ENCODE measurements at places on chromosomes 2 and 18.

DNA sequence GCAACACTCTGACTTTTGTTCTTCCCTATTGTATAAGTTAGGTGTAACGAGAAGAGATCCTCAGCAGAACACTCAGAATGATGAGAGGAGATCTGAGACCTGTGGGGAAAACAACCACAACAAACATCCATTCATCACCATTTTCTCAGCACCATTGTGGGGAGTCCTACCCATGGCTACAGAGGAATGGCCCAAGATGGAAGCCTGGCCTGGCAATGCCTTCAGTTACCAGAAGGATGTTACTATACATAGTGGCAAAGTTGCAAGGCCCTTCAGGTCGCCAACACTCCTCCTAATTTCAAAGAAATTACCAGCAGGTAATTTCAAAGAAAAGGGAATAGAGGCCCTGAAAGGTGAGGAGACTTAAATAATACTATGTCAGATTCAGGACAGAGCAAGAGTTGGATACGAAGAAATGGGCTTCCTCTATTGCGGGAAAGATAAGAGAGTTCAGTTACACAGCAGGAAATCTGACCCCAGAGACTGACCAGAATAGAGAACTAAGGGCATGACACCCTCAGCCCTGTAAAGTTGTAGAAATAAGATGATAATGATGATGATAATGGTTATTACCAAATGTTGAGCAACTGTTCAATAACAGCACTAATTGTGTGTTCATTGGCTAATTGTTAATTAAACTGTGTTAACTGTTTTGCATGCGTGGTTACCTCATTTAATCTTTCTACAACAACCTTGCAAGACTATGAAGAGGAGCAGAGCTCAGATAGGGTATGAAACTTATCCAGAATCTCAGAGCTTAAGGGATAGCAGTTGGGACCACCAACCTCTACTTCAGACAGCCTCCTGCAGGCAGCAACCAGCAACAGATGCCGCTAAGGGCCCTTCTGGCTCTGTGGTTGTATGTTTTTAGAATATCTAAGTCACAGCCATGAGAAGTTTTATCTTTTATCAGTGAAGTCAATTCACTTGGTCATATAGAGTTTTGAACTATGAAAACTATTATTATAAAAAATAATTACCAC, 37.5 kb downstream of the DHRS9 start:
- DNase-seq, result no peak

- DNase-seq, result no peak
These were observed 134.0 kb downstream of the CTIF start for GRCh38 chr18:48672671-48673340.

DNA sequence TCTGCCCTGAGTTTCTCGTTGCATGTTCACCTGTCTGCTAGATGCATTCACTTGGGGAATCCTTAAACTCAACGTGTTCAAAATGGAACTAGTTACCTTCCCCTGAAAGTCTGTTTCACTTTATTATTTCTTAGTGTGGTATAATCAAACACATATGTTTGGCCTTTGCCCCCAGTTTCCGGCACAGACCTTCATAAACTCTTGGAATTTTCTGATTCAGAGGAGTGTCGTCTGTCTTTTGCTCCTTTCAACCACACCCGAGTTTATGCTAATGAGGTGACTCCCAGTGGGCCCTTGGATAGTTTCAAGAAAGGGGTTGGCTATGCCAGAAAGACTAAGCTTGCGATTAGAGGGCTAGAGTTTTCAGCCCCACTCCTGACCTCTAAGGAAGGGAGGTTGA, 198.9 kb downstream of the CDCA7 start:
- no peak for DNase-seq

DNA sequence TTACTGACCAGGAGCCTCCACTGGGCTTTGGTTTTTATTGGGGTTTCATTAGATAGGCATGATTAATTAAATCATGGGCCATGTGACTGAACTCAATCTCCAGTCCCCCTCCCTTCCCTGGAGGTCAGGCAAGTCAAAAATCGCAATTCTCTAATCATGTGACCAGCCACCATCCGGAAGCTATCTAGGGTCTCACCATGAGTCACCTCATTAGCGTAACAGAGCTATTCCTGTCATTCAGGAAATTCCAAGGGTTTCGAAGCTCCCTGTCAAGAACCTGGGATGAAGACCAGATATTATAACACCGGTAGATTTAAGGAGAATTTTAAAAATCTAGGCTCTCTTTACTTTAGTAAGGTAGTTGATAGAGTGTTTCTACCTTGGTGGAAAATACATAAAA, 180.3 kb upstream of the TCF4 start:
- DNase-seq, result no peak

DNA sequence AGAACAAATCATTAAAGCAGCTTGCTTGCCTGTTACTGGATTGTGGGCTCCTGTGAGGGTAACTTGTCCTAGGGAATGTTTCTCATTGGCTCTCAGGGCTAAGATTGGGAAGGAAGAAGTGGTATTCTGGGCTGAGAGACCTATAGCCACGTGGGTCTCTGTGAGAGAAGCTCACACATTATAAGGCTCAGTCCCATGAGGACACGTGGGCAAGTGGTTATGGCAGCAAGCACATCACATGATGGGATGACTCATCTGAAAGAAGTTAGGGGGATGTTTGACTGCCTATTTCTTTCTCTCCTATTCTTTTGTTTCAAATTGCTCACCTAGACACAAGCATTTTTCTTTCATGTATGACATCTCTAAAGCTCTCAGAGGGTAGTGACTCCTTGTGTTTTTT, 418.0 kb upstream of the ST6GAL2 start:
- no peak for DNase-seq

- no peak for DNase-seq
These were observed 39.4 kb downstream of the HRH4 start for GRCh38 chr18:24499814-24500213.

- no peak for DNase-seq
These were observed 1.7 kb downstream of the STEAP3 start for GRCh38 chr2:119225105-119225865.

- DNase-seq, result no peak
These were observed 510 bp upstream of the DNAH6 start for GRCh38 chr2:84515788-84516187.

DNA sequence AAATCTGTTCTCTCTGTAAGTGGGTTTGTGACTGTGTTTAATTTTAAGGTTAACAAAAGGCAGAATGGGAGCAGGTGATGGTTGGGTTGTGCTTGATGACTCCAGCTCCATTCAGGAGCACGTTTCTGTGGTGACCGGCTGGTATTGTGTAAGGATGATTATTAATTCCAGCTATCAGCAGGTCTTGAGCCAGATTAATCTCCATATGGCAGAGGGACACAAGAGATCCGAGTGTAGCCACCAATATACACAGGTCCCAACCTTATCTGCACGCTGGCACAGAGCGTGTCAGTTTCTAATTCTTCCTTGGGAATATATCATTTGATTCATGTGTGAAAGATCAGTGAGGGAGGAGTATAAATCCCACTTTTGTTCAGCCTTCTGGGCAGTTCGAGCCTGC, 199.0 kb upstream of the DCC start:
- no peak for DNase-seq

DNA sequence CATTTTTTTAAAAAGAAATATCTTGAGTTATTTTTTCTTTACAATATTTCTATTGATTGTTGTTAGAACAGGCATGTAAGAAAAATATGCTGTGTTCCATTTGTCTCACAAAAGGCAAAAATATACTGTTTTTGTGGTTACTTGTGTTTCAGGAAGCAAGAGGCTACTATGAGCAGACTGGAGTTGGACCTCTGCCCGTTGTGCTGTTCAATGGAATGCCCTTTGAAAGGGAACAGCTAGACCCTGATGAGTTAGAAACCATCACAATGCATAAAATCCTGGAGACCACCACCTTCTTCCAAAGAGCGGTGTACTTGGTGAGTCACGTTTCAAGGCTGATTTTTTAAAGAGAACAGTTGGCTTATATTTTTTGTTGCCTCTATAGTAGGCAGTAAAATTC, 54.7 kb downstream of the UGGT1 start:
- no peak for DNase-seq

DNA sequence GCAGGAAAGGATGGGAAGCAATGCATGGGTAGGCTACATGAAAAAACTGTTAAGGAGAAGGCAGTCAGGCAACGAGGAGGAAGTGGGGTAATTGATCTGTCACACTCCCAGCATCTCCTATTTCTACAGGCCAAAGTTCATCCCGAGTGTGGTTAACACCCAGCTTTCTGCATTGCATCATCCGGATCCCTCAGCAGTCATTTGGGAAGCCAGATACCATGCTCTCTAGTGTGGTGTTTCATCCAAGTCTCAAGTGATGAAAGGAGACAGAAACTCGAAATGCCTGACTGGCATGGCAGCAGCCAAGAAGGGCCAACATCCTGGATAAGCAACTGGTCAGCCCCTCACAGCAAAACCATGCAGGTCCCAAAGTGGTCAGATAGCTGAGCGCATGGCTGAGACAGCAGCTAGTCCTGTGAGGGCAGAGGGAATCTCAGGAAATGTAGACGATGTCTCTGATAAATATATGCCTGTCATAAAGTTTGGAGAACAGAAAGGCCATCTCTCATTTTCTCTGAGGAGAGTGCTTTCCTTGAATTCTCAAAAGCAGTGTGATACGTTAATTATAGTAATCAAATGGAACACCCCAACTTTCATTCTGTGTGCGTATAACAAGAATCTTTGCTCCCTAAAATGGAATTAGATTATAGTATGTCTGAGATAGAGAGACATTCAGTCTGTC, 24.8 kb upstream of the HNRNPA3 start:
- DNase-seq, result no peak

DNA sequence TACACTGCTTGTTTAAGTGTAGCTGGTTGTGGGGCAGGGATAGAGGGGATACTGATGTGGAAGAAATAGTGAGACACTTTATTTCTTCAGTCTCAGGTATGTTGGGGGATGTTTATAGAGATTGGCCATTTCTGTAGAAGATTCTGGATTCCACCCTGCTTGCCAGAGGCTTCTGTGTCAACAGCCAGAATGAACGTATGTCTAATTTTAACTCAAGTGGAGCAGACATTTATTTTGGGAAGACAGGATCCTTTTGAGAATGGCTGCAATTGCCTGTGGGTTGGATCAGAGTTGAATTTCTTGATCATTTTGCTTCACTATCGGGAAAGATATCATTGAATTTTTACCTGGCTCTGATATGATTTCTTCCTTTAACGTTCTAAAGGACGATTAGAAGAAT, 465.6 kb upstream of the SLC14A2 start:
- no peak for DNase-seq

GRCh38 chr2:160942476-160943142, 217.6 kb upstream of the TANK start:
- DNase-seq, result no peak

DNA sequence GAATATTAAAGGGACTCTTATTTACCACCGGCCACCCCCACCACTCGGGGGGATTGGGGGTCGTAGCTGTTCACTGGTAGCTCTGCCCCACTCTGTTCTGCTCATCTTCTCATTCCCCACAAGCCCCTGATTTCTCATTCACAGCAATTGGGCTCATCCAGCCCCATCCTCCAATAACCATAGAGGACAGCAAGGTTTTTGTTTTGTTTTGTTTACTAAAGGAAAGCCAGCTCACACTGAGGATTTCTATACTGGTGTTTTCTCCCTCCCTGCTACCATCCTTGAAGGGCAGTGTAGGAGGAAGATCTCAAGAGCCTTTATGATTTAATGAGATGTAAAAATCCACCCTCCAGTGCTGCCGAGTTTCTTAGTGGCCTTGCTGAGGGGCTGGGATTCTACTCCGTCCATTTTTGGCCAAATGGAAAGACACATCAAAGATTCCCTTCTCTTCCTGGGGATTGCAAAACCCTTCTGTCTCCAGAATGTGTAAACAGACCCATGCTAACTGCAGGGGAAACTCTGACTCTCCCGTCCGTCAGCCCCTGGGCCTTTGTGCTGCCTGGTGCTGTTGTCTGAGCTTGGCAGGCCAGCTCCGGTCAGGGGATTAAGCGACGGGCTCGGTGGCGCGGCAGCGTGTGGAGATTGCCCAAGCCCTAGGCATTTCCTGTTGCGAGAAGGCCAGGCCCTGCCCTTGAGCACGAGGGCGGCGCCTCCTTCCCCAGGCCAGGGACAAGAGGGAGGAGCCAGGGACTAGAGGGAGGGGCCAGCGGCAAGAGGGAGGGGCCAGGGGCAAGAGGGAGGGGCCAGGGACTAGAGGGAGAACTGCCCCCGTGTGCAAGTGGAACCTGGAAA, 165.0 kb downstream of the ANTXR1 start:
- DNase-seq, result no peak

DNA sequence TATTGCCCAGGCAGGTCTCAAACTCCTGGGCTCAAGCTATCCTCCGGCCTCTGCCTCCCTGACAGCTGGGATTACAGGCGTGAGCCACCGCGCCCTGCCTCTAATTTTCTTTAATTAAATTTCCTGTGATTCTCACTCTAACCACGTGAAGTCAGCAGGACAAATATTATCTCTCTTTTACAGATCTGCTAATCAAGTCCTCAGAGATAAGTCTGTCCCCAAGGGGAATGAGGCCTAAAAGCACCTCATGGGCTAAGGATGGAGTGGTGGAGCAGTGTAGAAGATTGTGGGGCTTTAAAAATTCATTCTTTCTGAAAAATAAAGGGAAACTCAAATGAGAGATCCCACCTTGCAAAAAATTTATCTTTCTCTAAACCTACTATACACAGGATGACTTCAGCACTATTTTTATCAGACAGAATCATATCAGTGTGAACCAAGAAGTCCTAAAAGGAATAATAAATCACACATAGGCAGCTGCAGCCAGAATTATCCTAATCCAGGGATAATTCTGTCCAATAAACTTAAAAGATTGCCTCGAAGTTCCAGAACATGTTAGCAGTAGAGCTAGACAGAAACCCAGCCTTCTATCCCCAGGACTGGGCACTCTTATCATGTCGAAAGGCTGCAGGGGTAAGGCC, 38.3 kb upstream of the BMPR2 start:
- DNase-seq, result no peak

DNA sequence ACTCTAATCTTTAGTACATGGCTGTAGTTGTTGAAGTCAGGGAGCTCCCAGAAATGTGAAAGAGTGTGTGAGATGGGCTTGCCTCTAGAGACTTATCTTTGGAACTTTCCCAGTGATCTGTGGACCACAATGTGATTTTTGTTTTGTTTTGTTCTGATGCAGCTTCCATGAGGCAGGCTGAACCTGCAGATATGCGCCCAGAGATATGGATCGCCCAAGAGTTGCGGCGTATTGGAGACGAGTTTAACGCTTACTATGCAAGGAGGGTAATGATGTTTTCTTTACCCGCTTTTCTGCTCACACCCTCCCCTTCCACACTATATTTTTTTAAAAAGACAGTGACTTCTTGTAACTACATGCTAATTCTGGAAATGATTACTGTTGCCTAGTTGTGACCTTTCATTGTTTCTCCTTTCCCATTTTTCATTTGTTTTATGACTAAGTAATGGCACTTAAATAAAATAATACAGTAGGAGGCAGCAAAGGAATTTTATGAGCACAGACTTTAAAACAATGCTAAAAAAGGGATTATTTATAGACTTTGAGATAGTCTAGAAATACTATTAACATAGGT, 29.3 kb downstream of the BCL2L11 start:
- DNase-seq, result no peak

GRCh38 chr2:64640153-64641044, 13.3 kb downstream of the SERTAD2 start:
- no peak for DNase-seq

Data from activated T-cell treated with anti-CD3 and anti-CD28 coated beads for 24 hours (primary cell).